Activated naive CD8-positive, alpha-beta T cell treated with anti-CD3 and anti-CD28 coated beads, Interleukin-2, amount 50 U/mL, for 16 hours (primary cell): ENCODE measurements at places on chromosomes 6 and 20.

- no peak for DNase-seq
These were observed 12.4 kb downstream of the SIRPA start for GRCh38 chr20:1907586-1907985.

DNA sequence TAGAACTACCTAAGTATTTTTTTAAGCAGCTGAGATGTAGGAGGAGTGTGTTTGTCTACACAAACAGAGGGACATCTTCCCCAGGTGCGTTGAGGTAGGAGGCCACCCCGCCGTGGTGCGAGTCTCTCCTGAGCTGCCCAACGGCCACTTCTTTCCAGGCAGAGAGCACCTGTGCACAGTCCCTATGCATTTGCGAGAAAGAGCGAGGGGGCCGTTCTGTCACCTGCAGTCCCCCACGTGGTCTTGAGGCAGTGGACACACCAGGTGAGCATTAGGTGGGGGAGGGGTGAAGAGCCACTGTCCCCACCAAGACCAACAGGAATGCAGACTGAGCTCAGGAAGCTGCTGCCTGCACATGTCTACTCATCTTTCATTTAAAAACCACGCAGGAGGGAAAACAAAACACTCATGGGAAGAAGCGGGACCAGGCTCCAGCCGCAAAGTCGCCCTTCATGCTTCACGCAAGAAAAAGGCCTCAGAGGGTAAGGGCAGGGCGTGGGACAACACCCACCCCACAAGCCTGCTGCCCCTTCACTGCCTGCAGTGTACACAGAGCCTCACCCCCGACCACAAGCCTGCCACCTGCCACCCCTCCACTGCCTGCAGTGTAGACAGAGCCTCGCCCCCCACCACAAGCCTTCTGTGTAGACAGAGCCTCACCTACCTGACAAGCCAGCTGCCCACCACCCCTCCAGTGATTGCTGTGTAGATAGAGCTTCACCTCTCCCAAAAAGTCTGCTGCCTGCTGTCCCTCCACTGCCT, 142.0 kb downstream of the DLL1 start:
- DNase-seq = no peak

- DNase-seq = no peak
These were observed 321.6 kb downstream of the ZFAND3 start for GRCh38 chr6:38141085-38141484.

DNA sequence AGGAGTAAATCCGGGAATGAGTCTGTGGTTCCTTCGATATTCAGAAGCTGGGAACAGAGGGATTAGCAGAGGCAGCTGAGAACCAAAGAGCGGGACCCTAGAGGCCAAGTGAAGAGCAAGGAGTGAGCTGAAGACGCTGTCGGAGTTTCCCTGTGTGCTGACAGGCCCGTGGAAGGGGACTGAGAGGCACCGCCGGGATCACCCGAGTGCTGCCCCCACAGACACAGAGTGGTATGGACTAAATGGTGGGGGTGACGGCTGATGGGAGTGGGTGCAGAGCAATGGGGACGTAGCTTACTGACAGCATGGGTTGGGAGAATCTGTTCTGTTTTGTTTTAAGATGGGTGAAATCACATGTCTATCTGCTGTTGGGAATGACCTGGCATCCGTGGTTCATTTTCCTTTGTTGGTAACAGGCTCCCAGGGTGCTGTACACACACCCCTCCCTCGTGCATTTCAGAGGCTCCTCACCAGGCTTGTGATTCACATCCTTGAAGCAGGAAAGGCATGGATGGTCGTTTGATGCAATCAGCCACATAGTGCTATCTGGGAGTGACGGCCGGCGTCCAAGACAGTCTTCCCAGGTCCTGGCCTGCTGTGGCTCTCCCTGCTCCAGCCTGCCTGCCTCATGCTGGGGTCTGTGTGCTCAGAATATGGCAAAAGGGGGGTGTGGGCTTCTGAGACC, 97.4 kb downstream of the THBS2 start:
- no peak for DNase-seq

DNA sequence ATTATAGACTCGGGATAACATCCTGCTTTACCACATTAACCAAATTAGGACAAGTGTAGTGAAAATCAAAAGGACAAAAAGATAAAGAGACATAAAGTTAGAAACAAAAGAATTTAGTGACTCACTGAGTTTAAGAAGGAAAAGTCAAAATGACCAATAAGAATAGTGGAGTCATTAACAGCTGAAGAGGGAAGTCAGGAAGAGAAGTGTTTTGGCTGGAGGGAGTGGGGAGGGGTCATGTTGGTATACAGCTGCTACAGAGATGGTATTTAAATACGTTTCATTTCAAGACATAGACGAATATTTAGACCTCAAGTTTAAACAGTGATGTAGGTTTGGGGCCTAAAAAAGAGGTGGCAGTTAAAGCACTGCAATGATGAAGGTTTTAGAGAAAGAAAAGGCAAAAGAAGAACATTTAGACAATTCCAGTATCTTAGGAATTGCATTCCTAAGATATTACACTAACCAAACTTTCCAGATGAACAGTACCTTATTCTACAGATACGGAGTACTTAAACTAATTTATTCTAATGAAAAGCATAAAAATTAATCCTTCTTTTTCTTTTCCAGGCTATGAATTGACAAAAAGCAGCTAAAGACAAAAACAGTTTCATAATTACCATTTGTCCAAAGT, 10.6 kb downstream of the FKBP5 start:
- no peak for DNase-seq

GRCh38 chr20:9977629-9978028, 57.2 kb upstream of the ANKEF1 start:
- no peak for DNase-seq

- DNase-seq = no peak
These were observed 42.2 kb upstream of the DSE start for GRCh38 chr6:116328528-116328903.

GRCh38 chr6:108417027-108417426, 122.2 kb downstream of the AFG1L start:
- DNase-seq = no peak

- no peak for DNase-seq
These were observed 17.6 kb upstream of the FUCA2 start for GRCh38 chr6:143529095-143529494.

DNA sequence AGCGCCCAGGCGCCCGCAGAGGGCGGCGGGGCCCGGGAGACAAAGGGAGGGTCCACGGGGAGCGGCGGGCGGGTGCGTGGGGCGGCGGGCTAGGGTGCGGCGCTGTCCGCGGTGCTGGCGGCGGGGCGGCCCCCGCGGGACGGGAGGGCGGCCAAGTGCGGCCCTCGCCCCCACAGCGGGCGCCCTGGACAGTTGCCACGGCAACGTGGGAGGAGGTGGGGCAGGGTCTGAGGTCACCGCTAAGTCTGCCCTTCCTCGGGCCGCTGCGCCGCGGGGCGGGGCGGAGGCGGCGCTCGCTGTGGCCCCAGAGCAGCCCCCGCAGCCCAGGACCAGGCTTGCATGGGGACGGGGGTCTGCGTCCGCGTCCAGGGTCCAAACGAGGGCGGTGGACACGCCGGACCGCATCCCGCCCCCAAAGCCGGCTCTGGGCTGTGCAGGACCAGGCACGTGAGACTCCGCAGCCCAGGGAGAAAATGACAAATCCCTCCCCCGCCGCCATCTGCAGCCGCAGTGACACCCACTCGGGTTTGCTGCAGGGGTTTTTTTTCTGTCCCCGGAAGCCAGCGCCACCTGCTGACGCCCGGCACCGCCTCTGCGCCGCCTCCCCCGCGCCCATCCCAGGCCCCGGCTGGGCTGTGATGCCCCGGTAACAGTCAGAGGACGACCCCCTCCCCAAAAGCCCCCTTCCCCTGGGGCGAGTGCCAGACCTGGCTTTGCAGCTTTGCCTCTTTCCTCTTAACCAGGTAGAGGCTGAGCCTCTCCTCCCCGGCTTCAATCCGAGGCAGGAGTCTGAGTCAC, 36.8 kb downstream of the YTHDF1 start:
- DNase-seq = peak; percentile 44

- no peak for DNase-seq
These were observed 280.9 kb downstream of the CDH26 start for GRCh38 chr20:60238992-60239660.
